ENCODE measurements at places on chromosomes 13 and 19.

GRCh38 chr13:77741597-77741972 lies 44.1 kb downstream of the SLAIN1 start:
- no peaks in the 10 kb centered on the region for H3K36me3 ChIP-seq
- H3K4me1 ChIP-seq = no peaks in the 10 kb centered on the region
- H3K27ac ChIP-seq = no peak overlapping the region
- no peak overlapping the region for H3K4me3 ChIP-seq

GRCh38 chr13:62130062-62130970 lies 714.7 kb upstream of the PCDH20 start:
- no peak overlapping the region for H3K4me3 ChIP-seq
- H3K27me3 ChIP-seq = no peaks in the 10 kb centered on the region
- no peaks in the 10 kb centered on the region for H3K4me1 ChIP-seq
- no peak for DNase-seq
- no peaks in the 10 kb centered on the region for H3K36me3 ChIP-seq

DNA sequence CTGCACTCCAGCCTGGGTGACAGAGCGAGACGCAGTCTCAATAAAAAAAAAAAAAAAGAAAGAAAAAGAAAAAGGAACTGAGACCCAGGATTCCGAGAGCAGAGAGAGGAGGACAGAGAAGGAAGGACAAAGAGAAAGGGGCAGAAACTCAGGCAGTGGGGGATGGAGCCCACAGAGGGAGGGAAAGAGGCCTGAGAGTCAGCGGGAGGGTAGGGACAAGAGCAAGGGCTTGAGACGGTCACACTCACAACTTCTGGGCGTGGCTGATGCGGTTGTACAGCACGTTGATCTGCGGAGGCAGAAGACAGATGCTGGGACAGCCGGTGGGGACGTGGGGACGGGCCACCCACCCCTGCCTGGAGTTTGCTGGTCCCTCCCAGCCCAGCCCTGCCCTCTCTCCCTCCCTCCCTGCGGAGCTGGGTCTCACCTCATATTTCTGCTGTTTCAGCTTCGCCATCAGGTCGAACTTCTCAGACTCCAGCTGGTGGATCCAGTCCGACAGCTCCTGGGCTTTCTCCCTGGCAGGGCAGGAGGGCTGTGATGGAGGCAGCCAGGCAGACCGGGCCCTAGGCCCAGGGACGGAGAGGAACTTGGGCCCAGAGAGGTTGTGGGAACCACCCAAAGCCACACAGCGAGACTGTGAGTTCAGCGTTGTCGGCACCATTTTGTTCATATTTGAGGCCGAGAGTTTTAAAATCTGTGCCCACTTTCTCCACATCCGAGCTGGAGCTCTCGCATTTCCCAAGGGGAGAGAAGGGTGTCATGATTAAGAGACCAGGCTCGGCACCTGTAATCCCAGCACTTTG lies 15.2 kb downstream of the TNNT1 start:
- H3K36me3 ChIP-seq = no peaks in the 10 kb centered on the region
- H3K4me3 ChIP-seq = no peak overlapping the region
- no peak overlapping the region for H3K27ac ChIP-seq
- no peaks in the 10 kb centered on the region for H3K27me3 ChIP-seq
- no peak for DNase-seq
- H3K4me1 ChIP-seq = no peaks in the 10 kb centered on the region

DNA sequence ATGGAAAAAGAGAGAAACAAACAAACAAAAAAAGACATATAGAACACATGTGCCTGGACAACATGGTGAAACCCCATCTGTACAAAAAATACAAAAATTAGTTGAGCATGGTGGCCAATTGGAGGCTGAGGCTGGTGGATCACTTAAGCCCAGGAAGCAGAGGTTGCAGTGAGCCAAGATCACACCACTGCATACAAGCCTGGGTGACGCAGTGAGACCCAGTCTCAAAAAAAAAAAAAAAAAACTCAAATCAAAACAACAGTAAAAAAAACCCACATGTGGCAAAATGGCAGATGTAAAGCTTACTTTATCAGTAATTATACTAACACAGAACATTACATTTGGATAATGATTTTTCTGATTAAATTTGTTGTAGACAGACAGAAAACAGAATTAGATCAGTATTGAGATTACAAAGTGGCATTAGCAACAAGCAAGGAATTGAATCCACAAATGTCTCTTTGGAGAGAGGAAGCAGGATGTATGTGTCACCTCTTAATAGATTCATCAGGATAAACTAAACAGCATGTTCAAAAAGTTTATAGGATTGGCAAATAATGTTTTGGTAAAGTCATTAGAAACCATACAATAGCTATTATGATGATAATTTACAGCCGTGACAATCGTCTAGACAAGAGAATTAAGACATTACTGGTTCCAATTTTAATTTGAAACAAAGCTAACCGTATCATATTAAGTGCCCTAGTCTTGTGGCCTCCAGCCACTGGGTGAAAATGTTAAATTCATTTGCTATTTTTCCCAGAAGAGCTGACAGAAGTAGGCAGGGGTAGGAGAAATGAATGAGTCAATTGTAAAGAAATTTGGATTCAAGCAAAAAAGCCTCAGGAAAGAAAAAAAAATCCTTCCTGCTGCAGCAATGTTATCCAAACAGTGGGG lies 206.0 kb downstream of the FGF14 start:
- H3K4me3 ChIP-seq = no peak overlapping the region

- H3K4me3 ChIP-seq = no peak overlapping the region
- H3K27ac ChIP-seq = peak overlapping the region; percentile 72
- H3K36me3 ChIP-seq = peaks cover 44% of the 10 kb centered on the region
- H3K4me1 ChIP-seq = peaks cover 18% of the 10 kb centered on the region
- H3K27me3 ChIP-seq = no peaks in the 10 kb centered on the region
- no peak for DNase-seq
Measured at GRCh38 chr19:8483165-8483564, 19.3 kb downstream of the PRAM1 start.

DNA sequence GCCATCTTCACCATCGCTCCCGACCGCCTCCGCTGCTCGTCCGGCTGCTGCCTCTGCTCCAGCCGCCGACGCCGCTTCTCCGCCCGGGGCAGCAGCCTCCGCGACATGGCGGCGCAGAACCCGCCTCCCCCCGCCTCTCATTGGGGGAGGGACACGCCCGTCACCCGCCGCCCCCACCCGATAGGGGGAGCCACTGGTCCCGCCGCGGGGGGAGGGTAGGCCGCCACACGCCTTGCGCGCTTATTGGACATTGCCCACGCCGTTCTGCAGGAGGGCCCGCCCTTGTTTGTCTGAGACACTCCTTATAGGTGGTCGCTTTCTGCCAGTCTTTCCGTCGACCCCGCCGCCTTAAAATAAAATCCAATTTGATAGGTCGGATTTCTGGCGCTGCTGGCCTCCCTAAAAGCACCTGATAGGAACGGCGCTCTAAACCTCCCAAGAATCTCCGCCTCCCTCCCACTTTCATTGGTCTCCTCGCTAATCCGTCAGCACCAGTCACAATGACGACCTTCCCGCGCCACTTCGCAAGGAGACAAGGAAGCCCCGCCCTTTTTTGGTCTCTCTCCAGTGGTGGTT lies at the start of gene HNRNPL:
TSS of gene HNRNPL (minus strand) at position 127 of the 576 bp plus-strand sequence. CDS start at position 107, 20 bp downstream.
- peak; percentile 100 for DNase-seq
- H3K27me3 ChIP-seq = no peaks in the 10 kb centered on the region
- peak within 1 kb of the TSS; percentile 100 for H3K27ac ChIP-seq
- H3K4me3 ChIP-seq = peak within 1 kb of the TSS; percentile 100
- H3K4me1 ChIP-seq = peaks cover 65% of the 10 kb centered on the region

- peaks cover 6% of the 10 kb centered on the region for H3K4me1 ChIP-seq
- H3K36me3 ChIP-seq = peaks cover 93% of the 10 kb centered on the region
- DNase-seq = no peak
- H3K4me3 ChIP-seq = no peak overlapping the region
Measured at GRCh38 chr13:112859817-112860190, 109.2 kb upstream of the MCF2L start.

DNA sequence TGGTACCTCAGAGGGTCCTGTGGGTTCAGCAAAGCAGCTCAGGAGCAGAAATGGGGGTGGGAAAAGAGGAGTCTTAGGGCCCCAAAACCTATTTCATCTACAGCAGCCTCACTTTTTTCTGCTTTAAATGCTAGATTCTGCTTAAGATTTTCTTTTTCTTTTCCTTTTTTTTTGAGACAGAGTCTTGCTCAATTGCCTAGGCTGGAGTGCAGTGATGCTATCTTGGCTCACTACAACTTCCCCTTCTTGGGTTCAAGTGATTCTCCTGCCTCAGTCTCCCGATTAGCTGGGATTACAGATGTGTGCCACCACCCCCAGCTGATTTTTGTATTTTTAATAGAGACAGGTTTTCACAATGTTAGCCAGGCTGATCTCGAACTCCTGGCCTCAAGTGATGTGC lies 30.7 kb upstream of the WDFY2 start:
- DNase-seq = no peak
- H3K4me3 ChIP-seq = no peak overlapping the region
- no peak overlapping the region for H3K27ac ChIP-seq
- H3K27me3 ChIP-seq = no peaks in the 10 kb centered on the region

- no peak overlapping the region for H3K4me3 ChIP-seq
- no peak overlapping the region for H3K27ac ChIP-seq
- DNase-seq = no peak
- no peaks in the 10 kb centered on the region for H3K36me3 ChIP-seq
- no peaks in the 10 kb centered on the region for H3K4me1 ChIP-seq
Measured at GRCh38 chr13:86318450-86318849, 519.2 kb upstream of the SLITRK6 start.

DNA sequence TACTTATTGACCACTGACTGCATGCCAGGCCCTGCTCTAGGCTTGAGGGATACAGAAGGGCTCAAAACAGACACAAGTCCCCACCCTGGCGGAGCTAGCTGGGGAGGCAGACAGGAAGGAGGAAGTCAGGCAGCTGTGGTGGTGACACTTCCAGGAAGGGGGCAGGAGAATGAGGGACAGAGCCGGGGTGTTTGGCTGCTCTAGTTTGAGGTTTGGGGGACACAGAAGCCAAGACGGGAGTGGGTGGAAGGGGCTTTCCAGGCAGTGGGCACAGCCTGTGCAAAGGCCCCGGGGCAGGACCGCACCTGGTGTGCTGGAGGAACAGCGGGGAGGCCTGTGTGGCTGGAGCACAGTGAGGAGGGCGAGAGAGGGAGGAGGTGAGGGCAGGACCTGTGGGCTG lies 4.0 kb downstream of the MRPL54 start:
- no peaks in the 10 kb centered on the region for H3K4me1 ChIP-seq
- DNase-seq = no peak
- H3K36me3 ChIP-seq = no peaks in the 10 kb centered on the region
- no peak overlapping the region for H3K4me3 ChIP-seq
- no peak overlapping the region for H3K27ac ChIP-seq

DNA sequence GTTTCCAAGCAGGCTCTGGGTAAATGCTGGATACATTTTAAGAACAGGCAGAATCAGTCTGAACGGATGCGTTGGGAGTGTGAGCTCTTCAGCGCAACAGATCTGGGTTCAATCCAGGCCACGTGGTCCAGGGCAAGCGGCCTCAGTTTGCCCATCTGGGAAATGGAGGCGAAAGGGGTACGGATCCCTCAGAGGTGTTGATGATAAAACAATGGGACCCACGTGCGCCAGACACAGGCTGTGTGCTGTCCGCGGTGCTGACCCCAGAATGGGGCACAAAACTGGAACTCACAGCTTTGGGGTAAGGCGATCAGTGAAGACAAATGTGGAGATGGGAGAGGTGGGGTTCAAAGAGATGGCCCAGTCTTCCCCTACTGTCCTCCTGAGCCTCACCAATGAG lies 13.1 kb upstream of the PDE4C start:
- no peaks in the 10 kb centered on the region for H3K4me1 ChIP-seq
- DNase-seq = no peak
- peaks cover 45% of the 10 kb centered on the region for H3K27me3 ChIP-seq
- H3K27ac ChIP-seq = no peak overlapping the region

DNA sequence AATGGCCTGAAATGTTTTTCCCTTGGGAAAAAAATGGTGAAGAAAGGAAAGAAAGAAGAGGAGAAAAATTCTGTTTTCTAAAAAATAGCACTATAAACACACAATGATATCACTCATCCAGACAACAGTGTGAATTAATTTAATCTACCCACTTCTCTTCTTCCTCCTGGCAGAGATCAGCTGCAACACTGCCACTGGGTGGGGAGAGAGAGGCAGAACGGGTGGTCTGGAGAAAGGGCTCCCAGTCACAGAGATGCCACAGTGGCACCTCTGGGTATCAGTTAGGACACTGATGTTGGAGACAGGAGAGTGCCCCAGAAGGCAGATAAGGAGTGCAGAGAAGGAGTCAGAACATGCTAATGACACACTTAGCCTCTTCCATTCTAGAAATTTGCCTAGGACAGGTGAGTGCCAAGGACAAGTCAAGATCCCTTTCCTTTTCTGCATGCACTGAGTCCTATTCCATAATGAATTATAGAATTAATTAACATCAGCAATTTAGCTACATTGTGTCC lies 168.6 kb downstream of the SUCLA2 start:
- H3K4me1 ChIP-seq = no peaks in the 10 kb centered on the region
- no peak overlapping the region for H3K27ac ChIP-seq
- no peaks in the 10 kb centered on the region for H3K36me3 ChIP-seq

- no peak for DNase-seq
- peaks cover 20% of the 10 kb centered on the region for H3K4me1 ChIP-seq
Measured at GRCh38 chr13:110518571-110518970, 43.0 kb downstream of the RAB20 start.

GRCh38 chr19:1097810-1098176 lies 2.6 kb upstream of the POLR2E start:
- peaks cover 14% of the 10 kb centered on the region for H3K36me3 ChIP-seq
- H3K4me1 ChIP-seq = peaks cover 83% of the 10 kb centered on the region
- H3K27ac ChIP-seq = peak overlapping the region; percentile 82
- no peaks in the 10 kb centered on the region for H3K27me3 ChIP-seq

GRCh38 chr19:12638611-12639182 lies 27.8 kb downstream of the MAN2B1 start:
- H3K4me3 ChIP-seq = no peak overlapping the region
- no peak overlapping the region for H3K27ac ChIP-seq
- H3K4me1 ChIP-seq = peaks cover 10% of the 10 kb centered on the region
- no peak for DNase-seq

DNA sequence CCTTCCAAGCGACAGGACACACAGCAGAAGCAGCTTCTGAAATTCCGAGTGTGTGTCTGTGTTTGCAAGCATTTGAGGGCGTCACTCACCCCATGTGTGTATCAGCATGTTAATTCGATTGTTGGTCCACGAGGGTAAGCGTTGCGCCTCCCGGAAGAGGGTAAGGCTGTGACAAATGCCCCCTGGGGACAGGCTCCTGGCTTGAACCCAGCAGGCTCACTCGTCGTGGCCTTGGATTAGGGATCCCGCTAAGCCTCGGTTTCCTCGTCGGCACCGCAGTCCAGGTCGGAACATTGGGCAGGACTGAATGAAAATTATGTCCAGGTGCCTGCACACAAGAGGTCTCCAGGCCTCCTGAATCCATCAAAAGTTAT lies 606 bp upstream of the STXBP2 start:
- H3K27me3 ChIP-seq = no peaks in the 10 kb centered on the region
- peak overlapping the region; percentile 90 for H3K27ac ChIP-seq
- peaks cover 8% of the 10 kb centered on the region for H3K36me3 ChIP-seq

All from esophagus squamous epithelium (tissue), 5 donors.